ENCODE measurements at places on chromosomes 2 and 18. TPM values are rescaled to one million over a fixed set of nuclear protein-coding genes. Genes with fewer than 3 reads are reported as not detected.
A peak's percentile ranks its signal among the peaks of the same experiment; 100 is the strongest.

Gene TTLL4
- 29.8 TPM for total RNA-seq

Gene EFR3B
- total RNA-seq = 40.9 TPM

Gene LYPD6
- total RNA-seq = 42.6 TPM

Gene LRP1B
- 70.2 TPM for total RNA-seq

DNA sequence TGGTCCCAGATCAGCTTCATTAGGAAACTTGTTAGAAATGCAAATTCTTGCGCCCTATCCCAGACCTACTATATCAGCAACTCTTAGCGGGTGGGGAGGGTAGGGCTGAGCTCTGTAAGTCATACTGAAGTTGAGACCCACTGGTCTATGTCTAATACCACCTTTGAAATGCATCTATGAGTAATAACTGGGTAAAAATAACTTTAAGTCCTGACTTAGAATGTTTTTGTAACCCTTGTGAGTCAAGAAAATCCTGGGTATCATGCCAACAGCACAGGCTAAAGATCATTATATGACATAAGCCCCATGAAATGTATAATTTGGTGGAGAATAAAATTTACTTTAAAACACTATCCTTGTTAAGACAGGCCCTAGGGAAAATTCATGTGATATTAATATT lies 41.4 kb downstream of the PRKD3 start:
- DNase-seq = no peak
- no peaks in the 10 kb centered on the region for H3K4me1 ChIP-seq
- no peaks in the 10 kb centered on the region for H3K36me3 ChIP-seq
- H3K27ac ChIP-seq = no peak overlapping the region
- no peak overlapping the region for H3K4me3 ChIP-seq

DNA sequence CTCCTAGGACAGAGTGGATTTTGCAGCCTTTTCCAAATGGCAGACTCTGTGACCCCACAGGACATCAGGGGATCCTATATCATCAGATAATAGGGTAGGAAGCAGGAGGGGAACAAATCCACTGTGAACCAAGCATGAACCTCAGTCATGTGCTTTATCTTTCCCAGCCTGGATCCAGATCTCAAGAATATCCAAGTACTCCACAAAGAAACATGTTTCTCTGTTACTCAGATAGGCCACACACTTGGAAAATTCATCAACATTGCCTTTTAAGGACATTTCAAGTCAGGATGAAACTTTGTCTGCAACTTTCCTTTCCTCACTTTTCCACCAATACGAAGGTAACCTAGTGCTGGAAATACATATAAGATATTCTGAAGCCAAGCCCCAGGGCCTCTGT lies 85.8 kb downstream of the RDH14 start:
- peaks cover 3% of the 10 kb centered on the region for H3K4me1 ChIP-seq
- no peak for DNase-seq
- H3K4me3 ChIP-seq = no peak overlapping the region
- no peaks in the 10 kb centered on the region for H3K27me3 ChIP-seq
- no peak overlapping the region for H3K27ac ChIP-seq
- H3K36me3 ChIP-seq = no peaks in the 10 kb centered on the region

- DNase-seq = no peak
- no peak overlapping the region for H3K27ac ChIP-seq
- H3K36me3 ChIP-seq = peaks cover 34% of the 10 kb centered on the region
- no peaks in the 10 kb centered on the region for H3K27me3 ChIP-seq
- H3K4me3 ChIP-seq = no peak overlapping the region
These were observed 8.9 kb downstream of the ARHGEF4 start for GRCh38 chr2:130845505-130846085.

DNA sequence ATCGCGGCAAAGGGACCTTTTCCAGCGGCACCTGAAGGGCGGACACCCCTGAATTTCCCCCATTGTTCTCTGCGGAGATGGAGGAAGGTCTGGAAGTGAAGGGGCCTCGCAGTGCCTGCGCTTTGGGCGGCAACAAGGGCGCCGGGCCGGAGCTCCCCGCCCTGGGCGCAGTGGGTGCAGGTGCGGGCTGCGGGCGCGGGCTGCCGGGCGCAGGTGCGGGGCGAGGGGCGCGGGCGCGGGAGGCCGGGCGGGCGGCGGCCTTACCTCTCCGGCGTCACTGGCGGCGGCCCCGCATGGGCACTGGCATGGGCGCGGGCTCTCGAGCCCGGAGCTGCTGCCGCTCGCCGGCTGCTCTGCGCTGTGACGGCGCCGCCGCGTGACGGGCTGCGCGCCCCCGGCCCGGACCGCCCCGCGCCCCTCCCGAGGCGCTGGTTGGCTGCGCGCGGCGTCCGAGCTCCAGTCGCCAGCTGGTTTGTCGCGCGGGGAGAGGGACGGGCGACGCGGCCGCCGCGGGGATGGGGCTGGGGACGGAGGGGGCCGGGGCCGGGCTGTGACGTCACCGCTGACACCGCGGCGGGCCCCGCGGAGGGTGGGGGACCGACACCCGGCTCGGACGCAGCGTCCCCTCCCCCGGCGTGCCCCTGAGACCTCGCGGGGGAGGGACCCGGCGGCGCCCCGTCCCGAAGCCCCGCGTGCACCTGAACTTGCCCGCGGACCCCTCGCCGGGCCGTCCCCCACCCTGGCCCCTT lies at the start of gene KIF1A:
TSS of gene KIF1A (minus strand) at position 362 of the 749 bp plus-strand sequence. CDS start 22,467 bp downstream, outside the sequence.
- peak; percentile 97 for DNase-seq
- peaks cover 50% of the 10 kb centered on the region for H3K4me1 ChIP-seq
- H3K4me3 ChIP-seq = peak within 1 kb of the TSS; percentile 65
- peaks cover 36% of the 10 kb centered on the region for H3K36me3 ChIP-seq
- H3K27me3 ChIP-seq = no peaks in the 10 kb centered on the region

DNA sequence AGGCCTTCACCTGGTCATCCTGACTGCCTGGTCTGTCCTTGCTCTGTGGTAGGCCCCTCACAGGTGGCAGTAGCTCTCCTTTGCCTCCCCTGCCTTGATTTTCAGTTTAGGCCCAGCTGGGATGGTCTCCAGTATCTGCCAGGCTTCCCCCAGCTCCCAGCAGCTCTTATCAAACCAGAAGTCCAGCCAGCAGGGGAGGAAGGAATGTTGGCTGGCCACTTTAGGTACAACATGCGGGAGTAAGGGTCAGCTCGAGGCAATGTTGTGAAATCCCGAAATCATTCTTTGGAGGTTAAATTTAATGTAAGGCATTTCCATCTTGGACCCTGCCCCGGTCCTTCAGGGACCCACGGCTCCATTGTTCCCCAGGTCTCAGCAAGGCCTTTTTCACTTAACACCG lies 16.8 kb downstream of the ATP6V1C2 start:
- H3K27me3 ChIP-seq = no peaks in the 10 kb centered on the region
- H3K4me1 ChIP-seq = no peaks in the 10 kb centered on the region
- no peaks in the 10 kb centered on the region for H3K36me3 ChIP-seq
- H3K4me3 ChIP-seq = no peak overlapping the region

DNA sequence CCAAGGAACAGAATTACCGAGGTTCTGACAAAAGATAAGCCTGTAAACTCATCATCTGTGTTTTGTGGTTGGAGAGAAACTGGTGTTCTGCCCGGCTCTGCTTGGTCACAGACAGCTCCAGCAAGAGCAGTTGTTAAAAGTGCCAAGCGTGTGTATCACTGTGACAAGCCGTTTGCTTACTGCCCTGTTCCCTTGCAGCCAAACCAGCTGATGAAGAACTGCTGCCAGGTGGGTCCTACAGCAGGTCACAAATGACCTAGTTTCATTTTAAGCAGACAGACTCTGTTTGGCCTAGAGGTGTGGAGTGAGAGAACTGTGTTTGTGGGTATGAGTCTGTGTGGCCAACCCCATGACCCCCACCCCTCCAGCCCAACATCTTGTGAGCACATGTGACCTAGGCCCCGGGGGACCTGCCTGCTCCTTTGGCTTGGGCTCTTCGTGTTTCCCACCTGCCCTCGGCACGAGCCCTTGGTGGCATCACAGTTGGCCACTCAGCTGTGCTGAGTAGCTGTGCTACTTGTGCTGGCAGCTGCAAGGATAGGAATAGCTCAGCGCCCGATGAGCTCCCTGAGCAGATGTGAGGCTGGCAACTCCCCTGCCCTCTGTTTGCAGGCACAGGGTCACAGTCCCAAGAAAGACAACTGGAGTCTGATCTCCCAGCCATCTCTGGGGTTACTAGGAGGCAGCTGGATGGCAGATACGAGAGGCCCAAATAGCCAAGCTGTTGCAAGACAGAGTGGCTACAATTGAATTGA lies 9.7 kb downstream of the OXER1 start:
- no peak overlapping the region for H3K27ac ChIP-seq
- H3K27me3 ChIP-seq = no peaks in the 10 kb centered on the region
- peaks cover 32% of the 10 kb centered on the region for H3K36me3 ChIP-seq
- no peak overlapping the region for H3K4me3 ChIP-seq

DNA sequence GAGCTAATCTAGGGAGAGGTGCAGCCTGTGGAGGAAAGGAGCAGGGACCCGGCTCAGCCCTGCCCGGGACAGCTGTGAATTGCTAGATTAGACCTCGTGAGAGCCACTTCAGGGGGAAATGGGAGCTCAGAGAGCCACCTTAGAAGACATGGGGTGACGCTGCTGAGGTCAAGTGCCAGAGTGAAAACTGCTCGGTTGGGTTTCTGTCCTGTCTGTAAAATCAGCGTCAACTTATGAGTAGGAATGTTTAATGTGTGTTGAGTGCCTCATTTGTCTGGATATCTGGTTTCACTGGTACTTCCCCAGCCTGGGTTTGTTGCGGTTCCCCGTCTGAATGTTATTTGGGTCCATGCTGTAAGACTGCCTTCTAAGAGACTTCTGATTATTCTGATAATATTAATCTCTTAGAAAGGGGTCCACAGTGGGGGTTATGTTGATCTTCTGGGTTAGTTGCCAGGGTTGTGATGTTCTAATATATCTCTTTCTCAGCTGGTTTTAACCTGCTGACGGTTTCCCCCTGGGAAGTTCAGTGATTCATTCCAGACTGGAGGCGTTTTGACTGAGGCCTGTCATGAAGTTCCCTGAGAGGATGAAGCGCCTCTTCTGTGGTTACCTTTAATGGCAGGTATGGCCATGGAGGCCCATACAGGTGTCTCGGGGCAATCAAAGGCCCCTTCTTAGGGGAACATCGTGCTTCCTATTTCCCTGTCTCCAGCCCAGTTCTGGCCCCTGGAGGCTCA lies 175.9 kb downstream of the SH3RF3 start:
- no peak overlapping the region for H3K4me3 ChIP-seq
- DNase-seq = no peak
- H3K27ac ChIP-seq = no peak overlapping the region
- H3K36me3 ChIP-seq = no peaks in the 10 kb centered on the region
- H3K27me3 ChIP-seq = no peaks in the 10 kb centered on the region

- H3K36me3 ChIP-seq = peaks cover 30% of the 10 kb centered on the region
- H3K27ac ChIP-seq = no peak overlapping the region
- H3K27me3 ChIP-seq = no peaks in the 10 kb centered on the region
- no peak overlapping the region for H3K4me3 ChIP-seq
These were observed 4.1 kb downstream of the MTA3 start for GRCh38 chr2:42572297-42573081.

GRCh38 chr2:44886414-44886813 lies 55.1 kb upstream of the SIX3 start:
- no peak overlapping the region for H3K27ac ChIP-seq
- H3K4me1 ChIP-seq = no peaks in the 10 kb centered on the region
- H3K27me3 ChIP-seq = peaks cover 4% of the 10 kb centered on the region
- no peaks in the 10 kb centered on the region for H3K36me3 ChIP-seq
- DNase-seq = no peak

DNA sequence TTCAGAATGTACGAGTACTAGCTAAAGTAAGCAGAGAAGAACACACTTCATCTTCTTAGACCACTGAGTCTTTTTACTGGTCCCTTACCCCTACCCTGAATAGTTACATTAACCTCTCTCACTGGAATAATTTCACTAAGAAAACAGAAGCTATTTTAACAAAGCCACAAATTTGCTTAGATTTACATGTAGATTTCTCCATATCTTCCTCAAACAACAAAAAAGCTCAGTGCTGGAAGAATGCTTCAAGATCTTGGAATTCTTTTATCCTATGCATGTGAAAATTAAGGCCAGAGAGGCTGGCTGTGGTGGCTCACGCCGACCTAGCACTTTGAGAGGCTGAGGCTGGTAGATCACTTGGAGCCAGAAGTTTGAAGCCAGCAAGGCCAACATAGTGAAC lies 35.2 kb downstream of the MOGAT1 start:
- no peak for DNase-seq
- H3K4me3 ChIP-seq = no peak overlapping the region
- no peaks in the 10 kb centered on the region for H3K36me3 ChIP-seq
- H3K4me1 ChIP-seq = peaks cover 4% of the 10 kb centered on the region

- H3K4me3 ChIP-seq = no peak overlapping the region
- no peaks in the 10 kb centered on the region for H3K36me3 ChIP-seq
- H3K4me1 ChIP-seq = peaks cover 5% of the 10 kb centered on the region
- H3K27ac ChIP-seq = no peak overlapping the region
These were observed 491.3 kb upstream of the DCC start for GRCh38 chr18:51848702-51849101.

GRCh38 chr2:44459739-44460138 lies 98.0 kb downstream of the CAMKMT start:
- no peak overlapping the region for H3K27ac ChIP-seq
- H3K4me1 ChIP-seq = no peaks in the 10 kb centered on the region
- no peak overlapping the region for H3K4me3 ChIP-seq
- no peaks in the 10 kb centered on the region for H3K36me3 ChIP-seq

DNA sequence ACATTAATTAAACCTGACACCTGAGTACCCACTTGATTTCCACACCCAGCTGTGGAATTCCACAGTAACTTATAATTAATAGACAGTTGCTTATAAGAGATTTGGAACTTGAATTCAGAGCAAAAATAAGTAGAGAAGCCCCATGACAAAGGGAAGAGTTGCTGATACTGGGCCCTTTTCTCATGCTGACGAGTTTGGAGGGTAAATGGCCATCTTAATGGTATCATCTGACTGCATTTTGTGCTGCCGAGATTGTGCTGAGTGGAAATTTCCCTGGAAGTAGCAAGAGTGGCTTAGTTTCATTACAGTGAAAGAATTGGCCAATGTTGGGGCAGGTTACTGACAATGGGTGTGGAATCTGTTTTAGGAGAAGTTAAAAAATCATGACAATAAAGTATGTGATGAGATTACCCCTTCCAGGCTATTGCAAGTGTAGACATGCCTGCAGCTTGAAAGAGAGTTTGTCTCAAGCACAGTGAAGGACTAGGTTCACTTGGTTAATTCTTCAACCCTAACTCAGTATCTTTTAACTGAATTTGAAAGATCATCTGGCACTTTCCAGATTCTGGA lies 49.9 kb downstream of the VSNL1 start:
- no peaks in the 10 kb centered on the region for H3K36me3 ChIP-seq
- no peak for DNase-seq
- H3K4me1 ChIP-seq = peaks cover 8% of the 10 kb centered on the region
- H3K27ac ChIP-seq = no peak overlapping the region
- H3K4me3 ChIP-seq = no peak overlapping the region
